Suprapubic skin (tissue), 4 donors: ENCODE measurements at places on chromosomes 12 and 14. TPM values are rescaled to one million over a fixed set of nuclear protein-coding genes. Genes with fewer than 3 reads are reported as not detected.

DNA sequence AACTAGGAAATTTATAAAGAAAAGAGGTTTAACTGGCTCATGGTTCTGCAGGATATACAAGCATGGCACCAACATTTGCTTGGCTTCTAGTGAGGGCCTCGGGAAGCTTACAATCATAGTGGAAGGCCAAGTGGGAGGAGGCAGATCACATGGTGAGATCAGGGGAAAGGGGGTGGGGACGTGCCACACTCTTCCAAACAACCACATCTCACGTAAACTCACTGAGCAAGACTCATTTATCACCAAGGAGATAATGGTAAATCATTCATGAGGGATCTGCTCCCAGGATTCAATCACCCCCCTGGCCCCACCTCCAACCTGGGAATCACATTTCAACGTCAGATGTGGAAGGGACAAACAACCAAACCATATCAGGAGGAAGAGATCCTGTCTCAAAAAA, 35.8 kb downstream of the NUMB start:
- DNase-seq, result no peak

DNA sequence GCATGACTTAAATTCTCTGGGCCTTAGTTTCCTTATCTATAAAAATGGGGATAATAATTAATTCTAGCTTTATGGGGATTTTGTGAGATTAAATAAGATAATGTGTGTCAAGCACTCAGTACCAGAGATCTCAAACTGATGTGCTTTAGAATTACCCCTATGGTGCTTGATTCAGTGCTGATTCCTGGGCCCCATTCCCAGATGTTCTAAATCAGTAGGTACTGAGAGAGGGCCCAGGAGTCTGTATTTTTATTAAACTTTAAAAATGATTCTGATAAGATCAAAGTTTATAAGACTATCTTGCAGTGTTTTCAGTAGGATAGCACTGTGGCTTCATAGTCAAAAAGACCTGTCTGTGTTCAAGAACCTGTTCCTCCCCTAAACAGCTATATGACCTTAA, 89.1 kb upstream of the RIC8B start:
- no peak for DNase-seq

DNA sequence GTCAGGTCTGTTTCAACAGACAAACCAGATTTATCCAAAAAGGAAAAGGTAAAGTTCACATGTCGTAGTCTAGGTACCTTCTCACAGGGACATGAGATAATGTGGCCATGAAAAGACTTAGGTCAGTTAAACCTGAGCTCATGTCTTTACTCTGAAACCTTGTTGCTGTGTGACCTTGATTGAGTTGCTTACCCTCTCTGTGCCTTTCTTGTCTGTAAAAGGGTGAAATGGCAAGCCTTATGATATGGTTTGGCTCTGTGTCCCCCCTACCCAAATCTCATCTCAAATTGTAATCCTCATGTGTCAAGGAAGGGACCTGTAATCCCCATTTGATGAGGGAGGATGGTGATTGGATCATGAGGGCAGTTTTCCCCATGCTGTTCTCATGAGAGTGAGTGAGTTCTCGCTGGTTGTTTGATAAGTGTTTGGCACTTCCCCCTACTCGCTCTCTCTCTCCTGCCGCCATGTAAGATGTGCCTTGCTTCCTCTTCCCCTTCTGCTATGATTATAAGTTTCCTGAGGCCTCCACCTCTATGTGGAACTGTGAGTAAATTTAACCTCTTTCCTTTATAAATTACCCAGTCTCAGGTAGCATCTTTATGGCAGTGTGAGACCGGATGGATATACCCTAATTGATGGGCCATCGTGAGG, 299.8 kb downstream of the ADGRD1 start:
- no peak for DNase-seq

GRCh38 chr12:109783135-109783964, 49.8 kb downstream of the TRPV4 start:
- DNase-seq, result no peak

GRCh38 chr12:131091976-131092691, 138.4 kb downstream of the ADGRD1 start:
- peak; percentile 75 for DNase-seq

- DNase-seq, result no peak
Measured at GRCh38 chr12:49939707-49940106, 10.8 kb upstream of the AQP2 start.

DNA sequence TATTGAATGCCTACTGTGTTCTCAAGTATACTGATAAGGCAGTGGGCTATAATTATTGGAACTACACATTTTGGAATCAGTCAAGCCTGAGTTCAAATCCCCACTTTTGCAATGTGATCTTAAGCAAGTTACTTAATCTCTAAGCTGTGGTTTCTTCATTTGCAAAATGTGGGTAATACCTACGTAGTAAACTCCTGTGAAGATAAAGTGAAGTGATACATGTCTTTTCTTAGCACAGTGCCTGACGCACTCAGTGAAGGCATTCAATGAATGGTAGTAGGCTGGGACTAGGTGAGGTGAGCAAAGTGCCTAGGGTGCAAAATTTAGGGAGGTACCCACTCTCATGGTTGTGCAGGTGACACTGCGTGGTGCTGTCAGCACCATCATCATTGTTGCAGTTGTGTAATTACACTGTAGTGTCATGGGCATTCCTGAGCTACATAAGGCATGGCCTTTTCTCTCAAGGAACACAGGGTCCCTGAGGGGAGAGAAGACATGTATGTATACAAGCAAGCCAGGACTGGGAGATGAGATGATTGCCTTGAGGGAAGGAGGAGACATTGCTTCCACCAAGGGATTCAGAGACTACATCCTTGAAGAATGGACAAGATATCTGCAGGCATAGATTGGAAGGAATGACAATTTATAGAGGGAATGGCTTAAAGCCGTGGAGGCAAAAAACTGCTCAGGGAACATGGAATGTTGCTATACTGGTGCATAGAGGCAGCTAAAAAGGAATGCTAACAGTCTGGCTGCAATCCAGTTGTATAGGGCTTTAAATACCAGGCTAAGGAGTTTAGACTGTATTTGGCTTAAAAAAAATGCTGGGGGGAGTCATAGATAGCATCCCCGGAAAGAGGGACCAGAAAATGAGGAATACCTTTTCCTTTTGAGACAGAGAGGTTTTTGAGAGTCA, 129.2 kb upstream of the ARHGAP5 start:
- DNase-seq, result no peak

GRCh38 chr12:51118706-51119105, 35.3 kb upstream of the CSRNP2 start:
- no peak for DNase-seq

- no peak for DNase-seq
Measured at GRCh38 chr12:82651489-82651888, 35.2 kb upstream of the TMTC2 start.

DNA sequence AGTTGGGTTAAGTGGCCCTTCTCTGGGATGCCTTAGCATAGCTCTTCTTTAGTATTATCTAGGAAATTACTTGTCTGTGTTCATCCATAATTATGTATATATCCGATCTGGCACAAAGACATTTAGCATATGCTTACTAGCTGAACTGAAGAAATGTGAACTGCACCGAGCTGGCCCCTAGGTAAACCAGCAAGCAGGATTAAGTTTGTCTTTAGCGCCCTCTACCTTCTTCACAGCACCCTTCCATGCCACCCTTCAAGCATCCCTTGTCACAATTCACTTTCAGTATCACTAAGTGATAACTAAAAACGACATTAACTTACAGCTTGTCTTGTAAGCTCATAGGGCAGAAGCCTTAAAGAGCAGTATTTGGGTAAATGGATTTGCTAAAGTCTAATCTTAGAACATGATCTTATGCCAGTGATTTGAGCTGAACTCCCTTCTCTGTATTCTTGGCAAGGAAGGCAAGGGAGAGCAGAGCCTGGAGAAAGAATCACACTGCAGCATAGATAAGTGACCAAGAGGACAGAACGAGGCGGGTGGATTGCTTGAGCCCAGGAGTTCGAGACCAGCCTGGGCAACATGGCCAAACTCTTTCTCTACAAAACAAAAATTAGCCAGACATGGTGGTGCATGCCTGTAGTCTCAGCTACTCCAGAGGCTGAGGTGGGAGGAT, 2.6 kb upstream of the HAL start:
- no peak for DNase-seq

DNA sequence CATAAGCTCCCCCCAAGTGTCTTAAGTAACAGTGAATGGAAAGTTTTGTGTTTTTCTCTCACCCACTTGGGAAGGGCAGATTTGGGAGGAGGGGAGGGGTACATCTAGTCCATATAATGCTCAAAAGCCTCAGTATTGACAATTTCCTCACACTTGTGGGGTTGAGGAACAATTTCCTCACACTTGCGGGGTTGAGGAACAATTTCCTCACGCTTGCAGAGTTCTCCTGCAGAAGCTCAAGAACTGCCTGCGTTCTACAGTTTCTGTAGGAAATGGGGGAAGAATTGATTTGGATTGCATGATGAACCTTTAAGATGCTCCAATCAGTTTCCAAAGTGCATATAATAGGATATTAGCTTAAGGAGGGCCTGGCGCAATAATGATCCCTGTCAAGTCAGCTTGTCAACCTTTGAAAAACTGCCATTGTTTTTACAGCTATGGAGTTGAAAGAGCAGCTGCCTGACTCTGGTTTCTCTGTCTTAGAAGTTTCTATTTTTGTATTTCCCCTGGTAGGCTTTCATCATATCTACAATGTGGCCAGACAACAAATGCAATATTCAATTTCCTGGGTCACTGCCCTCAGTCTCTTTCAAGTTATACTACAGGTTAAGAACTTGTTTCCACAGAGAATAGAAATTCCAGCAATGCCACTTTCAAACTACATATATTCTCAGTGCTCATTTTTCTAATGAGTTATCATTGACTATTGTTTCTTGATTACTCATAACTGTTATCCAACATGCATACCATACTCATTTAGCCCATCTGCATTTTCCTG, 66.5 kb downstream of the PLEKHG7 start:
- DNase-seq, result no peak

DNA sequence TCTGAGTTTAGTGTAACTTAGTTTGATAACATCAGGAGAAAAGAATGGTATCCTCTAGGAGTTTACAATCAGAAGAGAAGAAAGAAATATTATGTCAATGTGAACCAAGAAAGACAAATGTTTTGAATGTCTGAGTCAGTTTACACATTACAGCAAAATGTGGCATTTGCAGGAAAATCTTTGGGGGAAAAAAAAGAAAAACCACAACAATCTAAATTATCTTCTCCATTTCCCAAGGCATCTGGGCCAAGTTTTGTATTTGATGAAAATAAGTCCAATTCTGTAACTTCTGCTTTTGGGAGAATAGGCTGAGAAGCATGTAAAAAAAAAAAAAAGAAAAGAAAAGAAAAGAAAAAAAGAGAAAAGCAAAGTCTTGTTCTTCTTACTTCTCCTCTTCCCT, 58.8 kb upstream of the FLRT2 start:
- DNase-seq, result no peak

DNA sequence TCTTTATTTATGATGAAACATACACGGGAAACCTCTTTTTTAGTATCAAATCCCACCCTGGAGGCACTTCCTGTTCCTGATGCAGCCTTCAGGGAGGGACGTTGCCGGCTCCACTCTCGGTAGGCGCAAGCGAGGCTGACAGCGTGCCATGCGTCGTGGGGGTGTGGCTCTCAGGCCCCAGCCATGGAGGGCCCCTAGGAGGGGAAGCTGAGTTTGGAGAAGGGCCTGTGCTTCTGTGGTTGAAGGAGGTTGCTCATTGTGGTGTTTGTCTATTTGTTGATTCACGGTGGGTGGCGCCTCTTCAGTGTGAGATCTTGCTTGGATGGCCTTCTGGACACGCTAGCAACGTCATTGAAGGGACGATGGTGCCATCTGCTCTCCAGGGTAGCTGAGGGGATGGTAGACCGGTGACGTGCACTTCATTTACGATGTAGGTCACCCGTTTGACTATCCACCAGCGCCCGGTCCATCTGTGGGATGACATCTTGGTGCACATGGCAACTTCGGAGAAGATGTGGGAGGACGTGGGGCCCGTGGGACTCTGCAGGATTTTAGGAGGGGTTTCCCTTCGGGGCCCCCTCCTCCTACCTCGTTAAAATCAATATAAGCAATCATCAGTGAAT, 126.3 kb upstream of the RTL1 start:
- peak; percentile 29 for DNase-seq

- DNase-seq, result no peak
Measured at GRCh38 chr12:114476159-114476558, 70.2 kb upstream of the TBX5 start.

- DNase-seq, result no peak
Measured at GRCh38 chr14:74391479-74391878, 34.5 kb downstream of the SYNDIG1L start.

DNA sequence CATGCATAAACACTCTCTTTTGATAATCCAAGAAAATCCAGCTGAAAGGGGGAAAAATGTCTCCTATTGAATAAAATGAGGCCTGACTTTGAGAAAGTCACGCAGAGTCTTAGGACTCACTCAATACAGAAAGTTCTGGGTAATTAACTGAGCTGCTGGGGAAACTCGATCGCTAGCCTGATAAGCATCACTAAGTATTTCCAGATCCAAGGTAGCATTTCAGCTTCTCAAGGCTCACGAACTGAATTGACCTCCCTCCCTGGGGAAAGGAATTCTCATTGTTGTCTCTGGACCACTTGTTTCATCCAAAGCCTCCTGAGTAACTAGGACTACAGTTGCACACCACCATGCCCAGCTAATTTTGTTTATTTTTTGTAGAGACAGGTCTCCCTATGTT, 13.8 kb upstream of the ANAPC5 start:
- DNase-seq, result no peak

DNA sequence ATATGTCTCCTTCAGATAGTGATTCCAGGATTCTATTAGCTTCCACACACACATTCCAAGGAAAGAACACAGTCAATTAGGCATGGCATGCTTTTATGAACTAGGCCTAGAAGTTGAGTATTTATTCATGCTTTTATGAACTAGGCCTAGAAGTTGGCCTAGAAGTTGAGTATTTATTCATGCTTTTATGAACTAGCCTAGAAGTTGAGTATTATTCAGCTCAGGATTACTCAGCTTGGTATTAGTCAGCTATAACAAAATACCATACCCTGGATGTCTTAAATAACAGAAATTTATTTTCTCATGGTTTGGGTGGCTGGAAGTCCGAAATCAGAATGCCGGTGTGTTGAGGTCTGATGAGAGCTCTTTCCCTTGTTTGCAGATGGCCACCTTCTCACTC, 442.7 kb upstream of the FLRT2 start:
- no peak for DNase-seq

- DNase-seq, result no peak
Measured at GRCh38 chr14:33717866-33718265, 233.0 kb downstream of the EGLN3 start.

GRCh38 chr14:21268617-21269251, 508 bp downstream of the HNRNPC start:
- no peak for DNase-seq

DNA sequence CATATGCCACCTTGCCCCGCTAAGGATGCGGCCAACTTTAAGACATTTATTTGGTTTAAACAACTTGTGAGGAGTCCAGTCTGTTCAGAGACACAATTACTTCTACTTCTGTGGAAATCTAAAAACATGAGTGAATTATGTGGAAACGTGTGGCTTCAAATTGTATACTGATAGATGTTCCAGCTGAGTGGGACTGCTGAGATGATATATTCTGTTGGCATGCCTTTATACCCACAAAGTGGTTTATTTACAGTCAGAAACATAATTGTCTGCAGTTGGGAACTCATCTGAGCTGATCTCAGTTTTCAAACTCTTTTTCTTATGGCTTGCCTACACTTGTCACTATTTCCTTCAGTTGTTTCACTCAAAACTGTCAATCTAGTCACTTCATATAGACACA, 67.8 kb downstream of the FLRT2 start:
- no peak for DNase-seq

OSBPL8 gene
- total RNA-seq, result 116 TPM

KRT86 gene
- total RNA-seq, result 289 TPM

TAS2R43 gene
- 4.9 TPM for total RNA-seq

SCN8A gene
- 0.08 TPM for total RNA-seq

TEP1 gene
- 34.0 TPM for total RNA-seq

IFT81 gene
- total RNA-seq, result 4.8 TPM

P3H3 gene
- 5.0 TPM for total RNA-seq
